Fibroblast of skin of right quadriceps (primary cell): ENCODE measurements at places on chromosomes 2 and 18.

- no peak for DNase-seq
These were observed 10.0 kb downstream of the ADD2 start for GRCh38 chr2:70757966-70758365.

GRCh38 chr18:3683483-3683882, 233.5 kb downstream of the TGIF1 start:
- peak; percentile 37 for DNase-seq

GRCh38 chr18:48896875-48897511, 53.8 kb downstream of the SMAD7 start:
- DNase-seq = no peak

DNA sequence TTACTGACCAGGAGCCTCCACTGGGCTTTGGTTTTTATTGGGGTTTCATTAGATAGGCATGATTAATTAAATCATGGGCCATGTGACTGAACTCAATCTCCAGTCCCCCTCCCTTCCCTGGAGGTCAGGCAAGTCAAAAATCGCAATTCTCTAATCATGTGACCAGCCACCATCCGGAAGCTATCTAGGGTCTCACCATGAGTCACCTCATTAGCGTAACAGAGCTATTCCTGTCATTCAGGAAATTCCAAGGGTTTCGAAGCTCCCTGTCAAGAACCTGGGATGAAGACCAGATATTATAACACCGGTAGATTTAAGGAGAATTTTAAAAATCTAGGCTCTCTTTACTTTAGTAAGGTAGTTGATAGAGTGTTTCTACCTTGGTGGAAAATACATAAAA, 180.3 kb upstream of the TCF4 start:
- DNase-seq = peak; percentile 51

DNA sequence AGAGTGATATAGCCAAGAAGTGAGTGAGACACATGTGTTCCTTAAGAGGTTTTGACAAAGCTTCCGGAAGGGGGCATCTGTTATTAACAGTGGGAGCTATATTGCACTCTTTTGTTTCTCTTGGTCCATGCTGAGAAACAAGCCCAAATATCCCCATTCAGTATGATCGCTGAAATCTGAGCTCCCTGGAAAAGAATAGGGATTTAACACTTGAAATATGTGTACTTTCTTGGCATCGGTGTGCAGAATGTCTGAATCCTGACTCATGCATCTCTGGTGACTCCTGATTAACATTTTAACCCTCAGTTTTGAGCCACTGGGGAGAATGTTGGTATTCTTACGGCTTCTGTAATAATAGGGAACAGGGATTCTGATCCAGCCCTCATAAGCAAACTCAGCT, 448.1 kb downstream of the TSN start:
- peak; percentile 73 for DNase-seq

DNA sequence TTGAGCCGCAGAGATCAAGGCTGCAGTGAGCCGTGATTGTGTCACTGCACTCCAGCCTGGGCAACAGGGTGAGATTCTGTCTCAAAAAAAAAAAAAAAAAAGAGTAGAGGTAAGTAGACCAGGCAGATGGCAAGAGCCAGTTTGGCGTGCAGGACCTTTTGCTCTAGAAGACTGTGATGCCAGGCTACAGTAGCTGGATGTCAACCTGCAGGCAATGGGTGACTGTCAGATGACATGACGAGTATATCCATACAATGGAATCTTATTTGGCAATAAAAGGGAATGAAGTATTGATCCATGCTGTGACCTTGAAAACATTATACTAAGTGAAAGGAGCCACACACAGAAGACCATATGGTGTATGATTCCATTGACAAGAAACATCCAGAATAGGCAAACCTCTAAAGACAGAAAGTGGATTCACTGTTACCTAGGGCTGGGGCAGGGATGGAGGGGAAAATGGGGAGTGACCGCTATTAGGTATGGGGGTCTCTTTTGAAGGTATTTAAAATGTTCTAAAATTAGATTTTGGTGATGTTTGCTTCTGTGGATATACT, 11.2 kb upstream of the DGUOK start:
- no peak for DNase-seq

GRCh38 chr18:79459946-79460480, 64.3 kb downstream of the NFATC1 start:
- DNase-seq = no peak

DNA sequence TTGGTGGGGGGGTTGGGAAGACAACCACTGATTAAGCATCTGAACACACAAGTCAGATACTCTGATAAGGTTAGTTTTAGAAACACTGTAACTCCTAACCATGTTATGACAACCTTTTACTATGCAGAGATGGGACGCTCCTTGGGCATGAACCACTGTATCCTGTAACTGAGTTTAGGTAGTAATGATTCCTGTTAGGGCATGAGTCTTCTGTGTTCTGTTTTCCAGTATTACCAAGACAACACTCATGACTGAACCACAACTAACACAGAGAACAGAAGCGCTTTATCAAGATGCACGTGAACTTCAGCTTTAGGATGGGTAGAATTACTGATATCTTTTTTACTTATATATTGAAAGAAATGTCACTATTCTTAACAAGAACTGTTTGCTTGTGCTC, 14.1 kb upstream of the CREB1 start:
- no peak for DNase-seq

DNA sequence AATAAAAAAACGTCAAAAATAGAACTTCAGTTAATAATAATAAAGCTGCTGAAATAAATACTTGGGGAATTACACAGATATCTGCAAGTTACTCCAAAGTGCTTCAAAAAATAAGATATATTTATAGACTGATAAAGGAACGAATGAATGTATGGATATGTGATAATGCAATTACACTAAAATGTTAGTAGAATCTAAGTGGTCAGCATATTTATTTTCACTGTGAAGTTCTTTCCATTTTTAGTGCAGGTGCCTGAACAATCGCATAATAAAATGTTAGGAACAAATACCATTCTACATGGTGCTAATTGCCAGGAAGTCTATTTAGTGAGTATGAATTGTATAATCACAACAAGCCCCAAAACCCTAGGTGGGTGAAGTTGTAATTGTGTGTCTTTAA, 169.6 kb upstream of the RGPD4 start:
- DNase-seq = no peak

DNA sequence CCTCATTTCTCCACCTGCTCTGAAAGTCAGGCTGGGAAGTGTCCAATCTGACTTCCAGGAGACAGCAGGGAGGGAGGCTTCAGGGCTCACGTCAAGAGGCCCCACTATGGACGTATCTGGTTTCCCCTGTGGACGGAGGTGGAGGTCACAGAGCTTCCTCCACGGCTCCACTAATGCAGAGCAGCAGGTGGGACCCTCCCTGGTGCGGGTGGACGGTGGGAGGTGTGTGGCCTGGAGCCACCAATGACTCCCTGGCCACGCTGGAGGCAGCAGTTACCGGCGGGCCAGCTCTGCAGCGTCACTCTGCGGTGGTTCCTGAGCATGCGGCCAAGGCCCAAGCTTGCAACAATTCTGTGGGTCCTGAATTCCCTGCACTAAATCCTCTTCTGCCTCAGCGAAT, 9.0 kb downstream of the CRACDL start:
- no peak for DNase-seq

DNA sequence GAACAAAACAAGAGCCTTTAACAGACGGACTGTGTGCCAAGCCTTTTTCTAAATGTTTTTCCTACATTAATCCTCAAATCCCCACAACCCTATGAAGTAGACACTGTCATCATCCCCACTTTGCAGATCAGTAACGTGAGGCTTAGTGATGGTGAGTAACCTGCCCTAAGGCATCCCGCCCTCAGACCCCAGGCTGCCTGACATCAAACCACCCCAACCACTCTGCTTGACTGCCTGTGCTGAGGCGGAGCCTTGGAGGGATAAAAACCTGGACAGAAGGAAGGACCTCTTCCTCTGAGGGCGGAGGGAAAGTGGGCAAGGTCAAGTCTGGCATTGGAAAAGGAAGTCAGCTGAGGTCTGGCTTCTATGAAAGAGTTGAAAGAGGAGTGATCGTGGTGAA, 104.6 kb downstream of the SP3 start:
- DNase-seq = no peak

- no peak for DNase-seq
These were observed 150.1 kb downstream of the COL4A4 start for GRCh38 chr2:227013881-227014280.

- no peak for DNase-seq
These were observed 297.2 kb upstream of the SLC14A2 start for GRCh38 chr18:45317948-45318640.

DNA sequence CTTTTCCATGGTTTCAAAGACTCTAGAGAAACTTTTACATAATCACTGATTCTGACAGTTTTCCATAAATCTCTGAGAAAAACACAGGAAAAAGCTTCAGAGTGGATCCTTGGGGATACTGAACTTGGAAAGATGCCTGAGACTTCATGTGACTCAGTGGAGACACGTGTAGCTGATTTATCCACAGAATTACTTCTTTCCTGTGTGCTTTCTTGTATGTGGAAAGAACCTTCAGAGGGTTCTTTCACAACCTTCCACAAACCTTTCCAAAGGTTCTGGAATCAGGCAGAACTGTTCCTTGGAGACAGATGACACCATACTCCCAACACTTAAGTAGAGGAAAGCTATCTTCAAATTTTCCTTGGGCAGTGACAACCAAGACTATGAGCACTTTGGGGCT, 207.2 kb downstream of the RND3 start:
- DNase-seq = peak; percentile 95

GRCh38 chr18:48996901-48997463, 46.2 kb upstream of the SMAD7 start:
- peak; percentile 87 for DNase-seq

DNA sequence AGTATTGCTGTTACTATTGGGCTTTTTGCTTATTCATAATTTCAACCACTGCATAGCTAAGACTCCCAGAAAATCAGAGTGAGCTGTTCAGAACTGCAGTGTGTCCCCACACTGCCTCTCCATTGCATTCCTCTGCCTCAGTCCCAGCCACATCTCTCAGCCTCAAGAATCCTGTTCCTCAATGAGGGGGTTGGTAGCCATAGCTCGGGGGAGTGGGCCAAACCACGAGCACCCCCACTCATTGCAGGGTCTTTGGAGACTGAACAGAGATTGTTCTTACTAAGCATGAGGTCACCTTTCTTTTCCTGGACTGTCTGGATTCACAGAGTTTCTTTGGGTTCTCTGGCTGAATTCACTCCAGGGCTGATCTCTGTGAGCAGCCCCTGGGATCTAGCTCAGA, 161.1 kb downstream of the GFPT1 start:
- DNase-seq = peak; percentile 90

GRCh38 chr18:46859855-46860254, 57.5 kb downstream of the PIAS2 start:
- peak; percentile 9 for DNase-seq

- no peak for DNase-seq
These were observed 18.9 kb downstream of the GNLY start for GRCh38 chr2:85712849-85713612.

- DNase-seq = no peak
These were observed 149.3 kb upstream of the PGAP1 start for GRCh38 chr2:197075754-197076337.

DNA sequence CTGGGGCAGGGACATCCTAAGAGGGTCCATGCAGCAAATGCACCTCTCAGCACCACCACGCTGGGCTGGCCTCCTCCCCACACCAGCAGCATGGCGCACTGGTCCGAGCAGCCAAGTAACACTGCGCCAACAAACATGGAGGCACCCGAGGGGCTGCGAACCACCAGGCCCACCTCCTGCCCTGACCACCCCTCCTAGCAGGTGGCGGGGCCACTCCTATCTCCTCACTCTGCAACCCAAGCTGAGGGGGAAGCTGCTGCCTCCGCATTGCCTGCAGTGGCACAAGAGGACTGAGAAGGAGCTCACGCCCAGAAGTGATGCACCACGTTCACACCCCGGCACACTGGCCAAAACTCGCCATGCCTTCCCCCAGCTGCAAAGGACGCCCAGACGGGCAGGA, 94.4 kb downstream of the EIPR1 start:
- DNase-seq = no peak

GRCh38 chr2:127954857-127955256, 69.1 kb upstream of the AMMECR1L start:
- no peak for DNase-seq

DNA sequence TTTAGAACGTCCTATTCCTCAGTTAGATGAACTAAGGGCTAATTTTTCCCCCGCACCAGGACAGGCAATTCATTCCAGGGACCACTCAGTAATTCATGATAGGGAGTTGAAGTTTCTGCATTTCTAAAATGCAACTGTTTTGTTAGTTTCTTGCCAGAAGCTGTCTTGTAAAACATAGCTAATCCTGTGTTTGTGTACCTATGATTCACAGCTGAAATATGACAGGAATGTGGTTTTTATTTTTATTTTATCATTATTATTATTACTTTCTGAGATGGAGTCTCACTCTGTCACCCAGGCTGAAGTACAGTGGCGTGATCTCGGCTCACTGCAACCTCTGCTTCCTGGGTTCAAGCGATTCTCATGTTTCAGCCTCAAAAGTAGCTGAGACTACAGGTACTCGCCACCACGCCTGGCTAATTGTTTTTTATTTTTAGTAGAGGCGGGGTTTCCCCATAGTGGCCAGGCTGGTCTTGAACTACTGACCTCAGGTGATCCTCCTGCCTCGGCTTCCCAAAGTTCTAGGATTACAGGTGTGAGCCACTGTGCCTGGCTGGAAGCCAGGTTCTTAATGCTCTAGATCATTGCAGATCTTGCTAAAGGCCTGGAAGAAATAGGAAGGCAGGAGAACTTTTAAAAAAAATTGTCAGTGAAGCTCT, 154.8 kb upstream of the FHL2 start:
- peak; percentile 11 for DNase-seq

GRCh38 chr2:26605195-26605998, 35.8 kb downstream of the CIB4 start:
- peak; percentile 31 for DNase-seq

DNA sequence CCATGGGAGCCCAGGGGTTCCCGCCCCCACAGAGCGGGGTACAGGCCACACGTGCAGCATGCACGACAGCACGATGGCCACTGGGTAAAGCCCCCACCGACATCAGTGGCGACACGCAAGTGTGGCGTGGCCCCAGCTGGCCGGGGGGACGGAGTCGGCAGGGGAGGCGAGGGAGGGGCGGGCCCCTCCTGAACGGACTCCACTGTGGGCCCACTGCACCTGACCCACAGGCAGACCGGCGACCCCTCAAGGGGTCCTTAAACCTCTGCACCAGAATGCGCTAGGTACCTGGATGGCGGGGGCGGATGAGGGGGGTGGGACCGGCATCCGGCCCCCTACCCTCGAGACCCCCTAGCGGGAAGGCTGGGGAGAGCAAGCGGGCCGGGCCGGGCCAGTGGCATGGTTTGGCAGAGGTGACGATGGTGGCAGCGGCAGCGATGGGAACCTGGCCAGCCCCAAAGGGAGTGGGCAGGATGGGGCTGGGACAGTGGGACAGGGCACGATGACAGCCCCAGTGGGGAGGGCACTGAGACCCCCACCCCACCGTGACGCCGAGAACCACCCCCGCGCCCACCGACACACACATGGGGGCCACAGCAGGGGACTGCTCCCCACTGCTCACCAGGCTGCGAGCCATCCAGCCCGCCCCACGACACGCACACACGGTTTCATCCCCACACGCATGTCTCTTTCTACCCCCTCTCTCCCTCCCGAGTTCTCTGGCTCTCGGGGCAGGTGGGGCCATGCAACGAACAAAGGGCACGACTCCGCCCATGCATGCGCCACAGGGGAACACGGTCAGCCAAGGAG, 91.9 kb upstream of the ANKRD30BL start:
- DNase-seq = no peak
